ENCODE measurements at places on chromosomes 16 and 17. TPM values are rescaled to one million over a fixed set of nuclear protein-coding genes. Genes with fewer than 3 reads are reported as not detected.

Gene B4GALNT2
- total RNA-seq: 0.05 TPM

Gene NECAB2
- total RNA-seq: not detected

Gene TPSG1
- total RNA-seq: 1.7 TPM

Gene KIF2B
- total RNA-seq: not detected

Gene ABCA10
- total RNA-seq: 9.8 TPM

Gene SPIRE2
- total RNA-seq: 41.6 TPM

Gene CTDNEP1
- total RNA-seq: 116 TPM

Gene FADS6
- total RNA-seq: 7.3 TPM

Gene KRT40
- total RNA-seq: not detected

Measured in ureter (tissue), 1 donor.